ENCODE measurements at places on chromosomes 6 and 20.

- no peak for DNase-seq
Measured at GRCh38 chr20:17504066-17504897, 26.9 kb downstream of the BFSP1 start.

DNA sequence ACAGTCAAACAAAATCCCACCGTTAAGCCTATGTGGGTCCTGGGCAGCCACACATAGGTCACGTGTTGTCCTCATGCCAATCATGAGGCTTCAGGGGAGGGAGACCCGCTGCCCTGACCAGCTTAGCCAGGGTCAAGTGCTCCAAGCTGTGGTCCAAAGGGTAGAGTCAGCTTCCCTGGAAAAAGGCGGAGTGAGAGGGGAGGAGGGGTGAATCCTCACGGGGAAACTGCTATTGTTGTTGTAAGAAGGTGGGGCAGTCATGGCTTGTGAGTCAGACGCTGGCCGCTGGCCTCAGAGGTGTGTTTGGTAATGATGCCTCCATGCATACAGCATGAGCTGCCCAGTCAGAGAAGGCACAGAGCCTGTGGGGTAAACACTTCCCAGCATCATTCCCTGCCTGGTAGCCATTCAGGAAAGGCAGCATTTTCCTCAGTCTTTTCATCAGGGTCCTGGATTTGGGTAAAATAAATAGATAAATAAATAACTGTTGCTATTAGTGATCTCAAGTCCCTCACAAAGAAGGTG lies 8.7 kb downstream of the CST3 start:
- no peak for DNase-seq

DNA sequence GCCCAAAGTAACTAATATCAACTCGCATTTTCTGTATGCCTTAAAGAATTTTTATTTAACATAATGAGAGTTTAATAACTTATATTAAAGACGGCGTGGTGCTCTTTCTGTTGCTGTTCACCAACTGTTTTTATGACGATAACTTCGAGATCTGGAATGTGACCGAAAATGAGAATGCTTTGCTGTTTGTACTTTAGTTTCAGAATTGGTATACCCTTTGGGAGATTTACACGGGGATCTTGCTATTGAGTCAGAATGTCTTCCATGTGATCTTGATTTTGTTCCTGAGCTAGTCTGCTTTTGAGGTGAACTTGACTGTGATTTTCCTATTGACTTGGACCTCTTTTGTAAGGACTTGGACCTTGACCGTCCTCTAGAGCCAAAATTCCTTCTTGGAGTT lies 17.9 kb downstream of the PNRC1 start:
- DNase-seq = no peak

- no peak for DNase-seq
Measured at GRCh38 chr6:140155451-140156126, 781.1 kb upstream of the CITED2 start.

- no peak for DNase-seq
Measured at GRCh38 chr20:57313230-57313629, 16.4 kb upstream of the SPO11 start.
